ENCODE measurements at places on chromosomes 5 and 9.

- no peak for DNase-seq
Measured at GRCh38 chr9:126236273-126236672, 90.4 kb upstream of the MVB12B start.

- DNase-seq = no peak
Measured at GRCh38 chr9:134349936-134350335, 23.7 kb downstream of the RXRA start.

DNA sequence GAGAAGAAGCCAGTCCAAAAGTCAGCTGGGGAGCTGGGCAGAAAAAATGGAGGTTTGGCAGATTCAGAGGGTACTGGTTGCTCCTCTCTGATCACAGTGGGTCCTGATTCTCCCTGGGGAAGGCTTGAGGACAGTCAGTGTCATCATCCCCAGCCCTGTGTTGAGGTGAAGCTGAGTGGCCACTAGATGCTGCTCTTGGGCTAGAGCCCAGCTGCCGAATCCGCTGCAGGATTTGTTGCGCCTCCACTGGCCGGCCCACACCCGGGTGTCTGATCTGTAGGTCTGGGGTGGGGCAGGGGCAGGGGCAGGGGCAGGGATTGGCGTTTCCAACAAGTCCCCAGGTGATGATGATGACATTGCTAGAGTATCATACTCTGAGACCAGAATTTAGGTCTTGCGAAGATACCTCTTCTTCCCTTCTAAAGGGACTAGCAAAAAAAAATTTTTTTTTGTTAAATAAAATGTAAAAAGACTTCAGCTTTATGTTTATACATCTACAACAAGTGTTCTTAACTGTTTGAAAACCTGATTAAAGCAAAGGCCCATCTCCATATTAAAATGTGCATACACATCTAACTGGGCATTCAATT lies 106.8 kb downstream of the PDE6A start:
- no peak for DNase-seq

DNA sequence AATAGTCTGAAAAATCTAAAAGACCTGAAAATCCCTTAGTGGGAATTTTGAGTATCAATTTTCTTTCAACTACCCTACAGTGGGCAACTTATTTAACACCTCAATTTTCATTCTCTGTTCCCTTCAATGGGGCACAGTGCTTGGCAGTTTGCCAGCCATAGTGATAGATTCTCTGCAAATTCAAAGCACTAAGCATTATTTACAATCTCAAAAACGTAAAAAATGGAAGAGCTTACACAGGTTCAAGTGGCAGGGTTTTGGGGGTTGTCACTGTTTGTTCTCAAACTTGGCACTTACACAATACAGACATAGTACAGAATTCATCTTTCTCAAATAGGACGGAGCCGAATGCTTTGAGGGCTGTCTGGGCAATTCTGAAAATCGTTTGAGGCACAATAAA lies 515.0 kb downstream of the EFNA5 start:
- DNase-seq = no peak

DNA sequence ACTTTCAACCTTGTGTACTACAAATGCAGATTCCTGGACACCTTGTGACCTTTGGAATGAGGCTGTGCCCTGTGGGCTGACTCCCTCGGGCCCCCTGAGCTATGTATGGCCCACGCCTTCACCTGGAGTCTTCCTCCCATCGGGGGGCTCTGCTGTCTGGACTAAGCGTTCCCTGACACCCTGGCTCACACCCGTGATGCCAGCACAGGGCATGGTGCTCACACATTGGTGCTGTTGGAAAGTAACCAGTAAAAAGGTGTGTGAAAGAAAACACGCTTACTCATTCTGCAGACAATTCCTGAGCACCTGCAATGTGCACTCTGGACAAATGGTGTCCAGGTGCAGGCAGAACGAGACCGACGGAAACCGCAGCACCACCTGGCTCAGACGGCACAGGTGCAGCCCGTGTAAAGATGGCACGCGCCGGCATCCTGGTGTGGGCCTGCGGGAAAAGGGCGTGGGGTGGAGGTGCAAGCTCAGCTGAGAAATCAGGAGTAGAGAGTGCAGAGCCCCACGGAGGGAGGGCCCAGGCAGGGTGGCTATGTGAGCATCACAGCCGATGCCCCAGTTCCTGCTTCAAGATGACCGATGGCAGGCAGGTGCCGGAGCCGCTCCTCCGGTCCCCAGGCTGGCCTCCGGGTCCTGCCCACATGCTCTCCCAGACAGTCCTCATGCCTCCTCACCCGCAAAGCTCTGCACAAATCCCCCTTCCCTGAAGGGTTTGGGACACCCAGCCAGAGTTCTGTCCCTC lies 11.0 kb downstream of the LPCAT1 start:
- no peak for DNase-seq

GRCh38 chr5:50867140-50867539 lies 200.7 kb downstream of the PARP8 start:
- no peak for DNase-seq

DNA sequence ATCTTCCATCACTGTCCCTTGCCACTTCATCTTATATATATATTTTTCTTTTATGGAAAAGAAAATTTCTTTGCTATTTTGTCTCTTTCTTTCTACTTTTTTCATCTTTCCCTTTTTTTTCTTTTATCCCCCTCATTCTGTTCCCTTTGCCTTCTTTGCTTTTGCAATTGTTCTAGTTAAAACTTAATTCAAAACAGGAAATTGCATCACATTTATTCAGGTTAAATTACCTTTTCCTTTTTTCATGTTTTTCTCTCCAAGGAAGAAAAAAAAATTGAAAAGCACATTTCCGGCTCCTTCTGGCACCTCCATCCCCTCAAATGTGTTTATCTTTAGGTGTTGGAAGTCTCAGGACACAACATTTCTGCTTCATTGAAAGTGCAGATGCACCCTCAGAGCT lies 176.9 kb downstream of the FGF1 start:
- DNase-seq = no peak

DNA sequence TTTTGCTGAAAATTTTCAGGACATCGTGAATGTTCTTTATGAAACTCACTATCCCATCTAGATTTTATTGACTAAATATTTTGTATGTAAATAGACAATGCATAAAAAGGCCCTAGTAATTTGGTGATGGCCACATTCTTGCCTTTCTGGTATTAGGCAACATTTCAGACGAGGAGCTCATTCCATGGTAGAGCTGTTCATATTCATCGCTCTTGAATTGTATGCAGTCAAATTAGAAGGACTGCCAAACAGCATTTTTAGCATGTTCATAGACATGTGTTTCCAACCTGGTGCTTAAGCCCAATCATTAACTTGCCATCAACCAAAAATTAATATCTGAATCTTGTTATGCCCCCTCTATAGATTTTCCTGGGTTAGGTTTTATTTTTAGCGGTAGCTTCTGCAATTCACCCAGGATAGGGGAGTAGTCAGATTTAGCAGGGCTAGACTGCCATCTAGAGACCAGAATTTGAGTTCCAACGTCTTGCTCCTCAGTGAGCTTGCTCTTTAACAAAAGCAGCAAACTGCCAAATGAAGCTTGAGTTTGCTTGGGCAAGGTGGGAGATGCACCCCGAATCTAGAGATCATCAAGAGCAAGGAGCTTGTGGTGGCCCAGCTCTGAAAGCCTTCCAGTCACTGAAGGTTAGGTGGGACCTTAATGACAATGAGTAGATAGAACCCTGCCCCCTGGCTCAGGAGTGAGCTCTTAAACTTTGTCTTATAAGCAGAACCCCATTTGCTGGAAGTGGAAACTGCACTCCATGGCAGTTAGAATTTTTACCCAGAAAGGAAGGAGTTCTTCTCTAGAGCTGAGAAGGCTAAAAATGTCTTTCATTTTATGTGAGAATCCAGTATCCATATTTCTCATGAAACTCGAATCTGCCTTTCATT lies 456.2 kb downstream of the RASEF start:
- DNase-seq = no peak

- no peak for DNase-seq
Measured at GRCh38 chr5:81121836-81122630, 111.1 kb upstream of the CKMT2 start.

- no peak for DNase-seq
Measured at GRCh38 chr5:96260009-96260408, 173.0 kb downstream of the PCSK1 start.

- no peak for DNase-seq
Measured at GRCh38 chr5:179776411-179776938, 17.3 kb upstream of the LTC4S start.

DNA sequence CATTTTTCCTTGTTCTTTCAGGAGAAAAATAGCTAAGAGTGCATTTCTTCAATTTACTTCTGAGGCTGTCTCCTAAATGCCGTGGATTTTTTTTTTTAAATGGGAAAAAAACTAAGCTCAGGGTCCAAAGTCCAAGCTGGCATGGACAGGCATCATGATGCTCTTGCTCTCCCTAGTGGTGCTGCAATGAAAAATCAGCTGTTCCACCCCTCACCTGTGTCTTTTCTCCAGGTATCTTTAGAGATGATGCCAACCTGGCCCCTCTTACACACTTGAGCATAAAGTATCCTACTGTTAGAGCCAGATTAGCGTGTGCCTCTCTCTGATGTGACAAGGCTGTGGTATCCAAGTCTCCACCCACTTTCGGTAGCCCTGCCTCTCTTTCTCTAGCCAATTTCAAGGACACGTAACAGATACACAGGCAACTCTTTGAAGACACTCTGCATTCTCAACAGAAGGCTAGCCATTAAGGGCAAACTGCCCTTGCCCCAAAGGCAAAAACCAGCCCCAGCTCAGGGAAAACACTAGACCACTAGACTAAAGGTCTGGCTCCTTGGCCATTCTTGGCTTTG lies 208.8 kb downstream of the SAXO1 start:
- DNase-seq = no peak

DNA sequence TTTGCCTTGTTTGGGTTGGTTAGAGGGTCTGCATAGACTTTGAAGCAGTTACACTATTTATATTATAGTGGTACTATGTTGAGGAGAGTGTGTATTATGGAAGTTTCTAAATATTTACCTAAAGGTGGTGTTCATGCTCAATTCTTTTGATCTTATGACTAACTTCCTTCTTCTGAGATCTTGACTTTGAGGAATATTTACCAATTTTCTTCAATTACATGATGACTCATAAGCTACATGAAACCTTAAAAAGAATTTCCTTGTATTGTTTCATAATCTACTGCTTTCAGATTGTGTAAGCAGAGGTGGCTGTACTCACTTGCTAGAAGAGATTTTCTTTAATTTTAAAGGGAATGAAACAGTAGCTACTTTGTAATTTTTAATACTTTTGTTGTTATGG lies 276.1 kb downstream of the TAF11L14 start:
- DNase-seq = no peak

DNA sequence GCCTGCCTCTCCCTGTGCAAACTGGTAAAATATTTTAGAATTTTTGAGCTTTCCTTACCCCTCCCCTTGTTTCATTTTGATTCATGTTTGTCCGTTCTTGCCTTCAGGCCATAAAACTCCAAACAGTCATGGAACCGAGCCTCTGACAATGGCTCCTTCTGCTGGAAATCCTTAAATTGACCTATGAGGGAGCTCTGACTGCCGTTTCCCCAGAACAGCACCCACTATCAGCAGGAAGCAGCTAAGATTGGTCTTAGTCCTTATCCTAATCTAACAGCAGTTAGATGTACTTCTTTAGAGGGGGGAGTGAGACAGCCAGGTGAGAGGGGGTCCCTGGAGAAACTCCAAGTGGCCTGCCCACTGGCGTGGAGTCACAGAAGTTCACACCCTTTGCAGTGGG lies 106.7 kb downstream of the FAM174A start:
- no peak for DNase-seq
